ENCODE measurements at places on chromosomes 12 and 14.

- DNase-seq: peak; percentile 65
These were observed 129.2 kb upstream of the EVL start for GRCh38 chr14:99936056-99936455.

DNA sequence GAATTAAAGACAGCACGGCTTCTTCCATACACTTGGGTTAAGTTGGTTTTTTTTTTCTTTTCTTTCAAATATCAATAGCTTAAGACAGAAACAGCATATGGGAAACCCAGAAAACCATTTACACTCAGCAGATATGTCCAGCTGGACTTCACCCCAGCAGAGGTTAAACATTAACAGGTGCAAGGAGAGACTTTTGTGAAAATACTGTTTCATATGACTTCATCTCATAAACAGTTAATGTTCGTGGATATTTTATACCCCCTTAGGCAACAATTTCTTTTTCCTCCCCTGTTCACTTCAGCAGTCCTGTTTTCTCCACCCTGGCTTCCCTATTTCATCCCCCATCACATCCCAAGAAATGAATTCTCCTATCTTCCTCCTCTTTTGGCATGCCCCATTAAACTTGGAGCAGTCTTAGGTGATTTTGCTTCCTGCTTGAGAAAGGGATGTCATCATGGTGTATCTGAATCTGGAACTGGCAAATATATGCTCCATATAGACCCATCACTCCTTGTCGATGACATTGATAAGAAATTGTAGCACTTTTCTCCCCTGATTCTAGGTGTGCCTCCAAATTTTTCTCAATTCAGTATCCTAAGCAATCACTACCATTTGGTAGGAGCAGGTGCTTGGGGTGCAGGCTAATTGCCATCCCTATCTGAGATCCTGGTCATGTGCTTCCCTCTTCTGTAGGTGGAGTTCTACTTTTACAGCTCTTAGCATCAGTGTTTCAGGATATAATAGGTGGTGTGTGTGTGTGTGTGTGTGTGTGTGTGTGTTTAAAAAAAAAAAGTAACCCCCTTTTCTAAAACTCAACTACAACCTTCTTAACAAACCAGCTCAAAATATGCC lies 67.9 kb downstream of the BMP4 start:
- no peak for DNase-seq

DNA sequence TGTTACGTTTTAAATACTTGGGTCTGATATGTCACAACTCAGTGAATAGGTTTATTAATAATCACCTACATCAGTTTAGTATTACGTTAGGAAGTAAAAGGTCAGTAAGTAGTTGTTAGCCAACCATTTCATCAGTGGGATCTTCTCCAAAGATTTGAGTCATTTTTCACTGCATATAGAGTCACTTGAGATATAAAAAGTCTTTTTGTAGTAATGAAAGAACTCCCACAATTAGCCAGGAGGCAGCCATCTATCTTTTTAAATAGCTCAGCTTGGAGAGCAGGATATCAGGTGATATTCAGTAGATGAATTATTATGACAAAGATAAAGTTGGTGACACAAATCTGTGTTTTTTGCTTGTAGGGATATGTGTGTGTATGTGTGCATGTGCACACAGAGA lies 309.3 kb downstream of the PDZRN4 start:
- DNase-seq: peak; percentile 27

GRCh38 chr12:101959607-101960006 lies 82.2 kb downstream of the DRAM1 start:
- no peak for DNase-seq

- DNase-seq: no peak
These were observed 10.1 kb downstream of the MLF2 start for GRCh38 chr12:6742834-6743233.

- peak; percentile 72 for DNase-seq
These were observed 2.8 kb upstream of the SLC48A1 start for GRCh38 chr12:47770086-47770726.

GRCh38 chr12:51449580-51450246 lies 25.1 kb downstream of the SLC4A8 start:
- peak; percentile 41 for DNase-seq

DNA sequence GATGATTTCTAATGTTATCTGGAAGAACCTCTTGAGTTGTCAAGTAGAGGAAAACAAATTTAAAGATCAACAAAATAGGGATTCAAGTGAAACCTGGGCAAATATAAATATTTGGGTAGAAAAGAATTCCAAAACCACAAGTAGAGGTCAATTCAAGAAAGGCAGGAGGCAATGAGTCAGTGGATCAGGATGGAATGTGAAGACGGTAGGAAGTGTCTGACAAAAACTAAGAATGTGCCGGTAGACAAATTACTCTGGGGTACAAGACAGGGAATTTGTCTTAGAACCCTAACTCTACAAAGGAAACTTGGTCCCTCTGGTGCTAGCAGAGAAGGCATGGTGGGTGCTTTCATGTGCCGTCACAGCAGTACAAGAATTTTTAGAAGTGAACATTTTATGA lies 13.6 kb downstream of the ABCD2 start:
- peak; percentile 84 for DNase-seq

- DNase-seq: no peak
These were observed 110.0 kb downstream of the ATP23 start for GRCh38 chr12:58051378-58051777.

- no peak for DNase-seq
These were observed 84.5 kb upstream of the KCNA1 start for GRCh38 chr12:4825011-4825858.

DNA sequence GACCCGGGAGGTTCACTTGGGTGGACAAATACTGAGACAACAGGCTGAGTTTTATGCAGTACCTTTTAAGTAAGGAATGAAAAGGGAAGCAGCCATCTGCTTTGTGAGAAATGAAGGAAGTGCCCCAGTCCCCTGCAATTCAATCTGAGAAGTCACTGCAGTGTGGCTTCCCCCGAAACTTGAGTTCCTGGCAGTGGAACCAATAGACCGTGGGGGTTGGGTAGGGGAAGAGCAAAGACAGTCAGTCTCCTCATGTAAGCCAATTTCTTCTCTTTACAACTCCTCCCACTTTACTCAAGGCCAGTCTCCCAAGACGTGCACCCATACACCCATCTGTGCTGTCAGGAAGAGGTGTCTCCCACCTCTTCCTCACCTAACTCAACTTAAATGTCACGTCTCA lies 206.5 kb downstream of the BCAT1 start:
- no peak for DNase-seq

GRCh38 chr12:124786061-124786964 lies 77.4 kb downstream of the SCARB1 start:
- peak; percentile 83 for DNase-seq

DNA sequence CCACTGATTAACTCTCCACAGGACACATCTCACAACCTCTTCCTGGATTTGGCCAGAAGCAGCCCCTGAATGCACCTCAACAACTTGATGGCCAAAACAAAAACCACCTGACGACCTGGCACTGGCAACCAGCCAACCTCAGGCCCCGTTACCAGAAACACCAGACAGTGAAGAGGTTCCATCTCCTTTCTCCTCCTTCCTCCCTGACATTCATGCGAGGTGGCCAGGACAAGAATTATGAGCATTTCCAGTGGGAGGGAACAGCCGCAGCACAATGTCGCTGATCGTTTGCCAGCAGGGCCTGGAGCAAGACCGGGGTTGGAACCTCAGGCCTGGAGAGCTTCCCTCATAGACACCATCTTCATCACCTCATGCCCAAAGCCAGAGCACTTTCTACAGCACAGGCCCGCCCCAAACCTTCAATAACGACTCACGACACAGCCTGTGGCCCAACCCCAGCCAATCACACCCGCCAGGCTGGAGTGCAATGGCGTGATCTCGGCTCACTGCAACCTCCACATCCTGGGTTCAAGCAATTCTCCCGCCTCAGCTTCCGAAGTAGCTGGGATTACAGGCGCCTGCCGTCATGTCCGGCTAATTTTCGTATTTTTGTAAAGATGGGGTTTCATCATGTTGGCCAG lies 48.7 kb downstream of the CCDC88C start:
- DNase-seq: no peak

- peak; percentile 54 for DNase-seq
These were observed 26.5 kb downstream of the ZBTB42 start for GRCh38 chr14:104827177-104828055.

- DNase-seq: no peak
These were observed 84.8 kb downstream of the RBM19 start for GRCh38 chr12:113880988-113881962.

- no peak for DNase-seq
These were observed 22.6 kb downstream of the SLC25A47 start for GRCh38 chr14:100345711-100346110.

GRCh38 chr12:95607642-95608041 lies 56.4 kb upstream of the USP44 start:
- no peak for DNase-seq

- no peak for DNase-seq
These were observed 326.8 kb downstream of the ALG10 start for GRCh38 chr12:34348836-34349672.

DNA sequence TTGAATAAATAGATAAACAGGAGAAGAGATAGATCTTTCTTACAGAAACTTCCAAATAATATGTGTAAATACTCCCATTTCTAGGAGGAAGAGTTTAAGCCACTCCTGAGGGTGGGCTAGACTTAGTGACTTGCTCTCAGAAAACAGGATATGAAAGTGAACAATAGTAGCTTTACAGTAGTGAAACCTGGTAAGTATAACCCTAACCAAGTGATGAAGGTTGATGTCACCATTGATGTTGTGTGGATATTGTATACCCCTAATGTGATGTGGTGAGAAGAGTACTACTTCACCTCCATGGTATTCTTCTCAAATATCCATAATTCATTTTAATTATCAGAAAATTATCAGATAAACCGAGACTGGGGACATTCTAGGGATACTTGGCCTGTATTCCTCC lies 20.9 kb downstream of the AKAP6 start:
- DNase-seq: no peak

- no peak for DNase-seq
These were observed 63.3 kb downstream of the ACSS3 start for GRCh38 chr12:81141217-81141616.

GRCh38 chr12:53502983-53503728 lies 2.1 kb downstream of the TARBP2 start:
- DNase-seq: no peak

DNA sequence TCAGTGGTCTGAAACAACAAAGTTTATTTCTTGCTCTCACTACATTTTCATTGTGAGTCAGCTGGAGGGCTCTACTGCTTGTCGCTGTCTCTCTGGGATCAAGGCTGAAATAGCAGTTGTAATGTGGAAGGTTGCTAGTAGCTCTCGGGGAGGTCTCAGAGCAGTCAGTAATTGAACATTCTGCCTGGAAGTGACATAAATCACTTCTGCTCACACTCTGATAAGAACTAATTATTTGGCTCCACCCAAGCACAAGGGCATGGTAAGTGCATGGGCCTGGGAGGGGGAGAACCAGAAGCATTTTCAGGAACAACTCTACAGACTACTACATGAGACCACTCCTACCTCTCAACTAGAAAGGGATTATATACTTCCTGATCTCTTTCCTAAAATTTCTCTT lies 128.2 kb downstream of the TMEM117 start:
- no peak for DNase-seq

DNA sequence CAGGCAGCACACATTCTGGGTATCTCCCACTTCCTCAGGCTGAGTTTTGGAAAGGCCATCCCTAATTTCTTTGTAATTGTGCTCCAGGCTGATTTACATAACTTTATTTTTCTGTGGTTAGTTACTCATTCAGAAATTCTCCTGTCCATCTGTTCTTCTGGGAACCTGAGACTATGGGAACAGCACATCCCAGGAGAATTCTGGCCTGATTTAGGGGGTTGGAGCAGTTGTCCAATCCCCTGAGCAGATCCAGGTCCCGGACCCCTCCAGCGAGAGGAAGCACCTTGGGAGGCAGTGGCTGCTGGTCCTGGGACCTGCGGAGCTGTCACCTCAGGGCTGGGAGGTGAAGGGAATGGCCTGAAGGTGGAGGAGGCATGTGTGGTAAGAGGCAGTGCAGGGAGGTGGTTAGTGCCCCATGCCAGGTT lies 40.4 kb downstream of the TSPAN9 start:
- DNase-seq: peak; percentile 88

DNA sequence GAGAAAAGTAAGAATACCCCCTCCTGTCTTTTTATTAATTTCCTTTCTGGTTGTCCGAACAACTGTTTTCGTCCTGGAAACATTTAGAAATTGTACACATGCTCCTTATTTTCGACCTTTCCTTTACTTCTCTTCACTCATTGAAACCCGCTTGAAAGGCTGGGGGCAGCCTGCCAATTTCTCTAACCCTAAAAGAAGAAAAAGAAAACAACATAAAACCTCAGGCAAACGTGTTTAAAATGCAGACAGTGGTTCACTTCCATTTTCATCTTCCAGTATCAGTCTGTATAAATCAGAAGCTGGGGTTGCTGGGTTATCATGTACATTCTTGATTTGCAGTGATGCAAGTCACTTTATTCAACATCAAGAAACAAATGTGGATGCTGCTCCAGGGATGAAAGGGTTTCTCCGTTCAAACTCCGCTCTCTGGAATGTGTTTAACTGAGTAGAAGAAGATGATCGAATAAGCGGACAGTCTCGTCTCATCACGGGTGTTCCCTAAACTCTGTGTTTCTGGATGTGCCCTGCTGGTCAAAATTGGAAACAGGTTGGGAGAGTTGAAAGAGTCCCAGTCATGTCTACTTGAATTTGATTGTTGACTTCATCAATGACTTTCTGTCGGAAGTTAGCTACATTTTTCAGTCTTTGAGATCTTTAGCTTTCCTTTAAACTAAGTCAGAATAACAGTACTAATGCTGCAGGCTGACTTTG lies 1042.2 kb downstream of the BCL11B start:
- DNase-seq: no peak

GRCh38 chr12:110782094-110782493 lies 39.4 kb upstream of the PPP1CC start:
- DNase-seq: no peak

- DNase-seq: no peak
These were observed 134.4 kb downstream of the BCAT1 start for GRCh38 chr12:24814379-24815113.

DNA sequence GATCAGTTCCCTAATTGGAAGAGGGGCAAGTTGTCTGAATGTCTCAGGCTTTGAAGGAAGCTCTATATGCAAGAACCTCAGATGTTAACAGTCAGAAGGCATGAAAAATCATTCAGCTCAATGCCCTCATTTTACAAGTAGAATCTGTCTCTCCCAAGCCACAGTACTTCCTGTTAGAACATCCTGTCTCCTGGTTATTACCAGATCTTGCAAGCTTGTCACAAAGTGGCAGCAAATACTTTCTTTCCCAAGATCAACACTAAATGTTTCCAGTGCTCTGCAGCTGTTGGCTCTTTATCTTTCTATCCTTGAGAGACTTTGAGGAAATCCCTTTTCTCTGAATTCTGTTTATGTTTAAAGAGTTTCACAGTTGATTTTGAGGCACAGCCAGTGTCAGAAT lies 235.5 kb downstream of the AKAP6 start:
- DNase-seq: peak; percentile 70

DNA sequence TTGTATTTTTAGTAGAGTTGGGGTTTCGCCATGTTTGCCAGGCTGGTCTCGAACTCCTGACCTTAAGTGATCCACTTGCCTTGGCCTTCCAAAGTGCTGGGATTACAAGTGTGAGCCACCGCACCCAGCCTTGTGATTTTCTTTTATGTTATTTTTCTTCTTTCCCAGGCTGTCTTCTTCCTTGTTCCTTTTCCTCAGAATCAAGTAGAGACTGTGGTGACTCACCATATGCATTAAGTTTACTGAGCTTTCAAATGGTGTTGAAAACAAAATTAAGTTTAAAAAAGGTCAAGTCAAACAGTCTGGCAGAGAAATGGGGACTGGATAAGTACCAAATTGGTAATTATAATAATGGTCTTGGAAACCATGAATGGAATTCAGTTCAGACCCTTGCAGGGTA lies 5.7 kb downstream of the ARPC3 start:
- no peak for DNase-seq

- no peak for DNase-seq
These were observed 864.6 kb upstream of the FBXO33 start for GRCh38 chr14:40296821-40297220.

- no peak for DNase-seq
These were observed 170.9 kb downstream of the SEC23A start for GRCh38 chr14:38931969-38932652.
